Hindlimb muscle (tissue), 1 donor: ENCODE measurements at places on chromosomes 4 and X.
A peak's percentile ranks its signal among the peaks of the same experiment; 100 is the strongest.

GRCh38 chr4:56940403-56940802 lies 32.7 kb downstream of the REST start:
- no peak for DNase-seq

GRCh38 chr4:103754844-103755243 lies 35.1 kb upstream of the TACR3 start:
- DNase-seq, result no peak

DNA sequence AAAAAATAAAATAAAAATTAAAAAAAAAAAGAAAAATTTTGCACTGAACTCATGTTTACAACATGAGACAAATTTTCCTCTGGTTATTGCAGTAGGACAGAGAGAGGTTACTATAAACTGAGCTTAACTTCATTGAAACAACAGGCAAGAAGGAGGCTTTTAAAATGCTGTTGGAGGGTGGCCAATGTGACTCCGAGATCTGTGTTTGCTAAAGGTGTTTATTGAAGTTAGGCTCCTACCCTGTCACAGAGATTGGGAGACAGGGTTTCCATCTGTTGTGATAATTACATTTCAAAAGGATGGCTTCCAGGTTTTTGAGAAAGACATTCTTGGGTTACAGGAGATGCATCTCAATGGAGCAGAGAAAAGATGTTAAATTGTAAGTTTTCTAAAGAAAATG lies 370.5 kb upstream of the HS3ST1 start:
- peak; percentile 18 for DNase-seq

GRCh38 chrX:11347300-11347699 lies 54.1 kb downstream of the AMELX start:
- DNase-seq, result no peak

GRCh38 chr4:127251423-127251822 lies 381.3 kb upstream of the INTU start:
- no peak for DNase-seq

DNA sequence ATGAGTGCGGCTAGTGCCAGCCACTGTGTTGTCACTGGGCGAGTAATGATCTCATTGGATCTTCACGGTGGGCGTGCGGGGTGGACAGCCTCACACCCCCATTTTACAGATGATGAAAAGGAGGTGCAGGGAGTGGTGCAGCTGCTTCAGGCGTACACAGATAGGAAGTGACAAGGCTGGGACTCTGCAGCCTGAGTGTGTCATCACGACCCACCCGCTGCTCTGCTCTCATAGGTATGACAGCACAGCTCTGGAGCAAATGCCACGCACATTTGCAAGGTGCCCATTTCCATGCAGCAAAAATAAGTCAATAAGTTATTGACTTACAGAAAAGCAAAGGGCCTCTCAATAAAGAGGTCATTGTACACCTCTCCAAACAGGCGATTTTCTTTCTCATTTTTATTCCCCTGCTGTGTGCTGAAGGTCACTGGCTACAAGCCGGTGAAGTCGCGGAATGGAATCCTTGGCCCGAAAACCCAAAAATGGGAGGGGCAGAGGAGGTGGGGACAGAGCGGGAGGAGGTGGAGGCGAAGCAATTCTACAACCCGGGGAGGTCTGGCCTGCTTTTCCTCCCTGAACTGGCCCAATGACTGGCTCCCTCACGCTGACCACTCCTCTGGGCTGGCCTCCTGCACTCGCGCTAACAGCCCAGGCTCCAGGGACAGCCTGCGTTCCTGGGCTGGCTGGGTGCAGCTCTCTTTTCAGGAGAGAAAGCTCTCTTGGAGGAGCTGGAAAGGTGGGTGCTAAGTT lies at the start of gene SOD3:
SOD3 (plus strand) TSS at position 658 of the 750 bp plus-strand sequence. CDS start 3,949 bp downstream, outside the sequence.
- DNase-seq, result peak; percentile 88

DNA sequence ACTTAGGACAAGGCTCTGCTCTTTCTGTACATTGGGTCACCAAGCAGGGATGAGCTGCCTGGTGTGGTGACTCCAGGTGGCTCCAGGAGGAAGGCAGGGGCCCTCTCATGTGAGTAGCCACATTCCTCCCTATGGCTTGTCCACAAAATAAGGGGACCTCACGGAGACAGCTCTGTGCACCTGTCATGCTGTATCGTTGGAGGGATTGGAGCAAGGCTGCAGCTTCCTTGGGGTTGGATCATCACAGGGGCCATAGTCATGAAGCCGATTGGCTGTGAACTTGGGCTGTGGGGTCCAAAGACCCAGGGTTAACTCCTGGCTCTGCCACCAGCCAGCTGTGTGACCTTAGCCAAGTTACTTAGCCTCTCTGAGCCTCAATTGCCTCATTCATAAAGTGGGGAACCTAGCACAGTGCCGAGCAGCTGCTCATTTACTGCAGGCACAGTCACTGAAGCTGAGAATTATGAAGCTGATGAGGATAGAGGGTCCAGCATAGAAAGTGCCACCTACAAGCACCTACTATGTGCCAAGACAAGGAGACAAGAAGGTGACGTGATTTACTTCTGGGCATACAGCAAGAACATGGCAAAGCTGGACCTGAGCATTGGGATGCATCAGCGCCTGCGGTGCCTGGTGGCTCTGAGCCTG lies 11.8 kb upstream of the KIAA0232 start:
- no peak for DNase-seq

DNA sequence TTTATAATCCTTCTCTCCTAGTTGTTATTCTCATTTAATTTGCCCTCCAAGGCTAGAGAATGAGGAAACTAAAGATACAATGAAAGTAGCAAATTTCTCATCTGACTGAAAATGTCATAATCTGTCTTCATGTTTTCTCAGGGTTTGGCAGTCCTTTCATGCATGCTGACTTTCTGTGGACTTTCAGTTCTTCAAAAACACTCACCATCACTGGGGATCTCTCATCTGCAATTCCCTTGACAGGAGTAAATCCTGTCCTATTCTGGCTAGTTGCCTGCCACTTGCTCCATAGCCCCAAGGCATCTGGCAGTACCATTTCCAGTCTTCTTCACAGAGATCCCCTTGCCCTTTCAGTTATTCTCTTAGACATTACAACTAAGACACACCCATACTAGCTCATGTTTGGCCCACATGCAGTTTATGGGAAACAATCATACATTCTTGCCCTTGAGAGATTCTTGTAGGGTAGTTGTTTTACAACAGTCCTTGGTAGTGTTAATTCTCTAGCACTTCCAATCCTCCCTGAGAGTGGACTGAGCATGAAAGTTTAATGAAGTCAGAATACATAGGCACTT lies 449.7 kb upstream of the KLHL4 start:
- no peak for DNase-seq
